ENCODE measurements at places on chromosomes 7 and 10.

- DNase-seq, result no peak
Measured at GRCh38 chr7:78377532-78377931, 579.0 kb downstream of the PHTF2 start.

DNA sequence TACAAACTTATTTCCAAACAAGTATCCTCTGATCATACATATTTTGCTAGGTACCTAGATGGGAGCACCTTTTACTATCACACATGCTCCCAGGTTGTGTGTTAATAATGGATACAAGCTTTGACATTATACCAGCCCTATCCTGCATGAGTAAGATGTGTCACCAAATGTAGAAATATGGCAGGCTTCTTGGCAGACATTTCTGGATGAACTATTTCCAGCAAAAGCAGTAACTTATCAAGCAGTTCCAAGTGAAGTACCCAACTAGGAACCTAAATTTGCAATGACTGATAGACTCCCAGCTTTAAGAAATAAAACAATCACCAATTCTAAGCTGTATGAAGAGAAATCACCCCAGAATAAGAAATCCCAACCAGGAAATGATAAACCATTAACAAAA, 103.7 kb upstream of the TMEM72 start:
- no peak for DNase-seq

GRCh38 chr7:155570991-155571390, 24.6 kb upstream of the CNPY1 start:
- DNase-seq, result no peak

GRCh38 chr10:45463244-45464116, 89.5 kb downstream of the ALOX5 start:
- DNase-seq, result no peak

- DNase-seq, result no peak
Measured at GRCh38 chr10:29306688-29307087, 17.8 kb downstream of the LYZL1 start.

- no peak for DNase-seq
Measured at GRCh38 chr7:124201768-124202349, 169.0 kb upstream of the TMEM229A start.

DNA sequence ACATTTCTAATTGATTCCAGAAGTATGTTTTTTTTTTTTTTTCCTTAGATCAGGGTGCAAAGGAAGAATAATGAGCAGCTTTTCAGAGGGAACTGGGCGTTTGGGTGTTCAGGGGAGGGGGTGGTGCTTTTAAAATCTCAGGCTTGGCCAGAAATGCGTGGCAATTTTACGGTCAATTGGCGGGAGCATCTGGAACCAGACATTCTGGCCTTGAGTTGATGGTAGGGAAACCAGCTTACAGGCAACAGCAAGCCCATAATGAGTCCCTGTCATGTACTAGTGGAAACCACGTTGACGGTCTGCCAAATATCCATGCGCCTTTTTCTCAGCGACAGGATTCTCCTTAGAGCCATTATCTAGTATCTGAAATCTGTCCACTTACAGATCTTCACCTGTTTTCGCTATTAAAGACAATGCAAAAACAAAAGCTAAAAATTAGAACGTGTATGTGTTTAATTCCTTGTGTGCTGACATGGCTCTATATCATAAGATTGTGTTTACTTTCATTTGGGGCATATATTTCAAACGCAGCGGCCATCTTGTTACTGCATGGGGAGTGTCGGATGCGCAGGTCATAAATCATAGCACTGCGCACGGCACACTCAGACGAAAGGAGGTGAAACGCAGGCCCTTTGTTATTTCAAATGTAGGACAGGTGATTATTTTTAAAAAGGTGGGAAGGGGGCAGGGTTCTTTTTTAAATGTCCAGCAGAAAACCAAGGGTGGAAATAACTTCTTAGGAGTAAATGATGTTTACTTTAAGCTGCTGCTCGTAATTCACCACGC, 209.2 kb downstream of the AGMO start:
- no peak for DNase-seq

DNA sequence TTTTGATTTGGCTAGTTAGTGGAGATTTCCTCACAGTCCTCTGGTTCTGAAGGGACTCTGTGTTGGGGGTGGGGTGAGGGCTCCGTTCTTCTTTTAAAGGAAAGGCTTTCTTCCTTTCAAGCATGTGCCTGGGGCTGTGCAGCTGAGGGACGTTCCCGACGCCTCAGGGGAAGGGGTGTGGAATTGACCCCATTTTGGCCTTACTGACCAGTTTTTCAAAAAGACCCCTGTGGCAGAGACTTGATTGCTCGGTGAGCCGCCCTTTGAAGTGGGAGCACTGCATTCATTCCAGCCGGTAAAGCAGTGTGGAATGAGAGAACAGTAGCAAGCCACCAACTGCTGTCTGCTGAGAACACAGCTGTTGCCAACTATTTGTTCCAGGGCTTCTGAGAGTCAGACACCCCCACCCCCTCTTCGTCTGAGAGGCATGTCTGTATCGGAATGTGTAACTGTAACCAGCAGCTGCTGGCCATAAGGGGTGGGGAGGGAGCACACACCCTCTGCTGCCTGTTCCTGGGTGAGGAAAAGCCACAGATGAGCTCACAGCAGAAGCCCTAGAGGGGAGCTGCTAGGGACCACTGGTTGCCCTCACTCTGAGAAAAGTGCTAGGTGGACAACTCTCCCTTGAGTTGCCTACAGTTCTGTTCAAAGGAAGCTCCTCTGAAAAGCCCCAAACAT, 33.2 kb downstream of the WBP1L start:
- DNase-seq, result no peak

DNA sequence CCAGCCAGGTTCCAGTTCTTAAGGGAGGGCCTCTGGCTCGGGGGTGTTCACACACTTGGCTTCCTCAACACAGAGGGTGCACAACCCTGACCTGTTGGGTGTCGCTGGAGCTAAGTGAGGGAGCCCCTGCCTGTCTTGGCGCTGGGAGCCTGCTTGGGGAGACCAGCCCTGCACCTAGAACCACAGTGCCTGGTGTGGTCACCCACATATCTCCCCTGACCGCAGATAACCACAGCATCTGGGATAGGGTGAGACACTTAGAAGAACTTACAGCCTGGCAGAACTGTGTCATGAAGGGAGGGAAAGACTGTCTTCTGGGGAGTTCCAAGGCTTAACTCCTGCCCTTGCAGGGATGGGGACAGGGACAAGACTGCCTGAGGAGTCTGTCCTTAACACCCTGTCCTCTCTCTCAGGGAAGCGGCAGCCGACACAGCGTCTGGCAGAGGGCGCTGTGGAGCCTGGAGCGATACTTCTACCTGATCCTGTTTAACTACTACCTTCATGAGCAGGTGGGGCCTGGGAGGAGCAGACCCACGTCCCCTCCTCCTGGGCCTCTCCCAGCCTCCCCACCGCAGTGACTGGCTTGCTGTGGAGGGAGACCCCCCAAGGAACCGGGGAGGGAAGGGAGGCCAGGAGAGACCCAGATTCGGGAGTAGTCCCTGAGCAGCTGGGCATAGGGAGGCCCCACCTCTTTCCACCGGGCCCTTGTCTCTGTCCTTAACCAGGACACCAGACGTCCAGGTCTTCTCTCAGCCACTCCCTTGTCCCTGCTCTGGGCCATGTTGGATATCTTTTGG, 59.0 kb downstream of the PALD1 start:
- DNase-seq, result no peak

GRCh38 chr10:60800918-60801317, 22.6 kb downstream of the CDK1 start:
- DNase-seq, result no peak

DNA sequence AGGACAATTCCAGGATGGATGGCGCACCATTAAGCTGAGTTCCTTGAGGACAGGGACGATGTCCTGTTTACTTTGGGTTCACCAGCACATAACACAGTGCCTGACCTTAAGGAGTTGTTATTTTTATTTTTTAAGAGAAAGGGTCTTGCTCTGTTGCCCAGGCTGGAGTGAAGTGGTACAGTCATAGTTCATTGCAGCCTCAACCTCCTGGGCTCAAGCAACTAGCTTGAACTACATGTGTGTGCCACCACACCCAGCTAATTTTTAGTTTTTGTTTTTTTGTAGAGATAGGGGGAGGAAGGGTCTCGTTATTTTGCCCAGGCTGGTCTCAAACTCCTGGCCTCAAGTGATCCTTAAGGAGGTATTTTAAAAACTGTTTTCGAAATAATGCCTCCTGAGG, 1.7 kb upstream of the CALU start:
- no peak for DNase-seq

- DNase-seq, result no peak
Measured at GRCh38 chr7:139731802-139732470, 45.9 kb downstream of the HIPK2 start.

DNA sequence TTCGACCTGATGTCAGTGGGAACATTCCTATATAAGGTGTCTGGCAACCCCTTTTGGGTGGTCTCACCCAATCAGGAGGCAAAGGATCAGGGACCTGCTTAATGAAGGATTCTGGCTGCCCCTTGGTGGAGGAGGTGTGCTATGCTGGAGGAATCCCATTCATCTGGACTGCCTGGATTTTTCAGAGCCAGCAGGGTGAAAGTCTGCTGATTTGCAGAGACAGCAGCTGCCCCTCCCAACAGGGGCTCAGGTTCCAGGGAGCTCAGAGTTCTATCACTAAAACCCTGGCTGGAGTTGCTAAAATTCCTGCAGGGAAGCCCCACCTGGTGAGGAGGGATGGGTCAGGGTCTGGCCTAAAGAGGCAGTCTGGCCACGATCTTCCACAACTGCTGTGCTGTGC, 398.5 kb upstream of the CNTNAP2 start:
- DNase-seq, result no peak

DNA sequence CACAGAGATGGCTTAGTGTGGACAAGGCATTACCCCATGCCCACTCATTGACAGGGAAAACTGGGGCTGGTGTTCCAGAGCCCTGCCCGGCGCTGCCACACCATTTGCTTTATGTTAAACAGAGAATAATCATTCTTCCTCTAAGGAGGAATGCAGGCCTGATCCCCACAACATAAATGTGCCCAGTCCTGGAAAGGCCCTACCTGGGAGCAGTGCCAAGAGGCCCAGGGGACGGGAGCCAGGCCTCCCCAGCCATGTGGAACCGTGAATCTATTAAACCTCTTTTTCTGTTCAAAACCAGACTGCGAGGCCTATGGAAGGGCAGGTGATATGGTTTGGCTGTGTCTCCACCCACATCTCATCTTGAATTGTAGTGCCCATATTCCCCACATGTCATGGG, 264.1 kb downstream of the GRID1 start:
- no peak for DNase-seq

GRCh38 chr7:11294218-11294617, 320.5 kb downstream of the PHF14 start:
- DNase-seq, result no peak

- DNase-seq, result no peak
Measured at GRCh38 chr10:106506526-106507283, 657.8 kb downstream of the SORCS1 start.

- DNase-seq, result no peak
Measured at GRCh38 chr7:100887516-100888290, 1.8 kb downstream of the UFSP1 start.

DNA sequence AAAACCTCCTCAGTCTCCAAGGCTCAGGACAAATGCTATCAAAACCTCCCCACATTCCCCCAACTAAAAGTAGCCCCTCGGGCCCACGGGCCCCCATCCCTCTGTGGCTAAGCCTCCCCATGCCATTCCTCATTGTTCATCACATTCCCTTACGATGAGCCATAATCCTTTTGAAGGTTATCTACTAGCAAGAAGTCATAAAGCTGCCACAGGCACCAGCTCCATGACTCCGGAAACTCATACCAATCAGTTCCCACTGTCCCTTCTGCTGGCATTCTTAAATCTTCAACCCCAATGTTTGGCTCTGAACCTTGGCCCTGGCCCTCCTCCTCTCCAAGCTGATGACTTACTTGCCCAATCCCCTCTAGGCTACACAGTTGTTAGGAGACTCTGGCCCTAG, 19.4 kb upstream of the TM9SF3 start:
- no peak for DNase-seq

DNA sequence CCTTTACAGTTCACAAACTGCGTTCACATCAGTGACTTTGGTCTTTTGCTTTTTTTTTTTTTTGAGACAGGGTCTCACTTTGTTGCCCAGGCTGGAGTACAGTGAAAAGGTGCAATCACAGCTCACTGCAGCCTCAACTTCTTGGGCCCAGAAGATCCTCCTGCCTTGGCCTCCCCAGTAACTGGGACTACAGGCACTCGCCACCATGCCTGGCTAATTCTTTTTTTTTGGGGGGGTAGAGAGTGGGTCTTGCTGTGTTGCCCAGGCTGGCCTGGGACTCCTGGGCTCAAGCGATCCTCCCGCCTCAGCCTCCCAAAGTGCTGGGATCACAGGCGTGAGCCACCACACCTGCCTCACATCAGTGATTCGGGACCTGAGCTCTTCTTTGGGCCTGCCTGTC, 35.7 kb upstream of the UNCX start:
- no peak for DNase-seq

DNA sequence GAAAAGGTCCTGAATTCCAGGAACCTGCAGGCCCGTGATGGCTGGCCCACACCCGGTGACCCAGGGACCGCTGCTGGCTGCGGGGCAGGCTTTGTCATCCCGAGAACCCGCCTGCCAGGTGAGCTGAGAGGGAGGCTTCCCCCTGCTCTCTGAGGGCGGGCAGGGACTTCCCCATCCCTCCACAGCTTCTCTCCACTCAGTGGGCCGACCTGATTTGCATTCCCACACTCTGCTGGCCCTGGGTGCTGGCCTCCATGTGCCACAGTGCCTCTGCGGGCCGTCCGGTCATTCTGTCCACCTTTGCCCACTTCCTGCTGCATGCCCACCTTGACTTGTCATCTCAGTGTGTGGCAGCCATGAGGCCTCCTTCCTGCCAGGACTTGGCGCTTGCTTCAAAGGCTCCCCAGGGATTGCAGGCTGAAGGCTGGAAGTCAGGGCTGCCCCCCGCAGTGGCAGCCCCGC, 35.3 kb downstream of the PALD1 start:
- no peak for DNase-seq

- no peak for DNase-seq
Measured at GRCh38 chr7:157877298-157878090, 540.7 kb downstream of the DNAJB6 start.

DNA sequence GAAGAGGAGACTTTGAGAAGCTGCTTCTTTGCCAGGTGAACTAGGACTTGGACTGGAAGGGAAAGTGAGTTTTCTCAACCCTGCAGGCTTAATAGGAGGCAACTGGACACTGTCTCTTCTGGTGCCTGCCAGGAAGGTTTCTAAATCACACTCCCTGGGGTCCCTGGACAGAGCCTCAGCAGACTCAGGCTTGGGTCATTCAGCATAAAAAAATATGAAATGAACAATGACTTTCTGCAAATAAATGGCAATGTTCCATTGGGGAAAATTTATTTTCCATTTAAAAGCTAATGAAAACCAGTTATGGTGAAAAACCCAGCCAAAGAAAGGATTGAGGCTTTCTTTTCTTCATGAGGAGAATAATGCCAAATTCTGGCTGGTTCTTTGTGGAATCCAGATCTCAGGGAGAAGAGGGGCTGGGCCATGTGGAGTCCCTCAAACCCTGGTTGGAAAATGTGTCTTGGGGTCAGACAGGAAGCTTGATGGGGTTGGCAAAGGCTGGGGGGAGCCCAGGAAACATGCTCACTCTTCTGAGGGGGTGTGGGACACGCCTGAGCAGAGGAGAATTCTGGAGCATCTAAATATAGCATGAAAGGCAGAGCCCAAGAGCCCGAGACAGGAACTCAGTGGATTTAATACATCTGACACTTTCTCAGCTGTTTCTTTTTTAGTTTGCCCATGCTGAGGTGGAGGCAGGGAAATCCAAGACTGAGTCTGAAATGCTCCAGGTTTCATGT, 65.2 kb upstream of the EMX2 start:
- DNase-seq, result no peak

All from stimulated activated CD8-positive, alpha-beta memory T cell treated with anti-CD3 and anti-CD28 coated beads, Interleukin-15, amount 100 ng/mL, for 4 hours (primary cell).